ENCODE measurements at places on chromosomes 2 and 18.

DNA sequence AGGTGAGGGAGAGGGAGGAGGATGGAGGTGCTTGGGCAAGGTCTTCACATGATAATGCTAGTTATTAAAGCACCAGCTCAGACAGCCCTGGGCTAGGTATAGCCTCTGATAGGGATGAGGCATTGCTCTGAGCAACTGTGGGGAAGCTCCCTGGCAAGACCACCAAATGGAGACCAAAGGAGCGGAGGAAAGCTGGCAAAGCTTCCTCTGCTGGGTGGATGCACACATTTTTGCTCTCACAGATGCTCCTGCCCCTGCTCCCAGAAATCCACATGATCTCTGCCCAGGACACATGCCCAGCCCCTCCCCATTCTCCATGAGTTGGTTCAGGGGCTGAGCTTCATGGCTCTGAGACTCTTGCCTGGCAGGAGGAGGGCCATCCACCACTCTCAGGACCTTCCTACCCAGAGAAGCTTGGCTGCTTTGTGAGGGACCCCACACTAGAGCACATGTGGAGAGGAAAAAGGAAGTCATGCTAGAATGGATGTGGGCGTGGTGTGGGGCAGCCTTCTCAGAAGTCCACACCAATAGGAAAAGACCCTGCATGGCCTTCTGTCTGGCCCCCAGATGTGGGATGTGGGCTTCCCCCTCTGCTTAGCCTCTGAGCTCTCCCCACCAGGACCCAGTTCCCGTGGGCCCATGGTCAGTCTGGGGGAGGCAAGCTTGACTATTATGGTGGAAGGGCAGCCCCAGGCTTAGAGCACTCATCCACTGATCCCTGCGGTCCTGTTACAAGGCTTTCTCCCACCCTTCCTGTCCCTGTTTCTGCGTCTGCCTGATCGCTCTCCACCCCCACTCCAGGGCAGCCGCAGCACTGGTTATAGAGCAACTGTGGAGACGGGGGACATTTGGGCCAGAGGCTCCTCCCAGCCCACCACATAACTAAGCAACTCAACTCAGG, 10.5 kb upstream of the CYP26B1 start:
- DNase-seq: no peak

- peak; percentile 8 for DNase-seq
These were observed 2.3 kb upstream of the PLEKHH2 start for GRCh38 chr2:43634604-43635306.

GRCh38 chr2:113240915-113241911, 37.5 kb downstream of the PAX8 start:
- DNase-seq: peak; percentile 75

DNA sequence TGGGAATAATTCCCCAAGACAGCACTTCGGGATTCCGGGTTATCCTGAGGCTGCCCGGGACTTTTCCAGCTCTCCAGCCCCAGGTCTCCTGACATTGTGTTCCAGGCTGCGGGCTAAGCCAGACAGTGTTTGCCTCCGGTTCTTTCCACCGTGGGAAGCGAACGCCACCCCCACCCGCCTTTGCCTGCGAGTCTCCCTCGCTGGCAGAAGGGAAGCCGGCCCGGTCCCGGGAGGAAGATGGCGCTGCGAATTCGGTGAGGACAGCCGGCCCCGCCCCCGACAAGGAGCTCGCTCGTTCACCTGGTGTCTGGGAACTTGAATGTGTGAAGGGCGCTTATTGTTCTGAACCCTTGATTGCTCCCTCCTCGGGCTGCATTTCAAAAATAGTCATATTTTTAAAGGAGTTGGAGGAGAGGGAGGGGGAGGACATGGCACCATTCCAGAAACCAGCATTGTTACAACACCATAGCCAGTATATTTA, 2.9 kb downstream of the LRATD1 start:
- DNase-seq: no peak

GRCh38 chr2:180343528-180344345, 336.6 kb upstream of the CWC22 start:
- DNase-seq: no peak

DNA sequence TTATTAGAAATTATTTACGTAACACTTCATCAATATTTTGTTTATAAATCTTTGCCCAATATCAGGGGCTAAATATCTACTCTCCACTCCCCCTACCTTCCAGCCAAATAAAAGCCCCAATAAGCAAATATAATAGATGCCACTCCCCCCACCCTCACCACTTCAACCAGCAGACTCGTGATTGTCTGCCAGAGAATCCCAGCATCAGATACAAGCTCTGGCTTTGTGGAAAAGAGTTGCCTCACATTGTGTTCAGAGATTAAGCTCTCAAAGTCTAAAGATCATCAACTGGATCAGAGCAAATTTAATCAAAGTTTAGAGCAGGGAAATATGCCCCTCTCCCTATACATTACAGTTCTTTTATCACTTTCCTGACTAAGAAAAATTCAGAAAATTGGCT, 39.5 kb downstream of the AOX1 start:
- no peak for DNase-seq

DNA sequence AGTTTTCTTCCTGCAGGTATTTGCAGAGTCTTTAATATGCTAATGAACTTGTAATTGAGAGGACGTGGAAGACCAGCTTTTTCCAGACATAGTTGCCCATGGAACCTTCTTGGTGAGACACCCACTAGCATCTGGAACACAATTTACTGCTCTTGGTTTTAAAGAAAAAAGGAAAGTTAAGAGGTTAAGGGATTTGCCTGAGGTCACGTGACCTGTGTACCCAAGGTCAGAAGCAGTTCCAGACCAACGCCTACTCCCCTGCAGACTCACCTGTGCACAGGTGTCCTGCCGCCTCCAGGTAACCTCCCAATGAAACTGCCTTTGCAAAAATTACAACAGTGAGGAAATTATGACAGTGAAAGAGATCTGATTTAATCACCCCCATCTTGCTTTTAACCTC, 172.7 kb downstream of the ANAPC1 start:
- DNase-seq: no peak

GRCh38 chr2:125445495-125445894, 1210.5 kb upstream of the GYPC start:
- DNase-seq: no peak

DNA sequence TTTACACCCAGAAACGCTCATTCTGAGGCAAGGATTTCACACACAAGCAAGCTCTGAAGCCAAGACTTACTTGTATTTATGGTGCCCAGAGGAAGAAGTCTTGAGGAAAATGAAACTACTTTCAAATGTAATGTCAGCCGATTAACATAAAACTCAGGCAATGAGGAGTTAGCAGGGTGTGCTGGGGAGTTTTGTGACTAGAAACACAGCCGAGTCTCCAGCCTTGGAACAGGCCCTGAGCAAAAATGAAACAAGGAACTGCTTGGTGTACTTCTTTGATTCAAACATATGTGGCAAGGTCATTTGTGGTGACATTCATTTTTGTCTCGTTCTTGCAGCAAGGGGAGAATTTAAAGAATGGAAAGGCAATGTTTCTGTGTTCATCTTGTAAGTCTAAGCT, 4.5 kb downstream of the DYTN start:
- DNase-seq: no peak

- no peak for DNase-seq
These were observed 1870.4 kb upstream of the CELF4 start for GRCh38 chr18:39435996-39436395.

DNA sequence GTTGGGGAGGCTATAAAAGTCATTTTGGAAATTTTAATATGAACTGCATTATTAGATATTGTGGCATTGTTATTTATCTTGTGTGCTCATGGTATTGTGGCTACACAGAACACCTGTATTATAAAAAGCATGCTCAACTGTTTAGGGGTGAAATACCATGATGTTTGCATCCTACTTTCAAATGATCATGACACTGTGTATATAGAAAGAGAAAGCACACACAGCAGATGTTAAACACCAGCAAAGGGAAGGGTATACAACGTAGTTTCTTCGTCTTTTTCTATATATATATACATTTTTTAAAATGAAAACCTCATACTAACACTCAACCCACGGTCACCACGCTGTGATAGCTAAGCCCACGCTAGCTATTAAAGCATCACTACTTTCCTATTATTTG, 27.1 kb downstream of the STARD7 start:
- DNase-seq: no peak

DNA sequence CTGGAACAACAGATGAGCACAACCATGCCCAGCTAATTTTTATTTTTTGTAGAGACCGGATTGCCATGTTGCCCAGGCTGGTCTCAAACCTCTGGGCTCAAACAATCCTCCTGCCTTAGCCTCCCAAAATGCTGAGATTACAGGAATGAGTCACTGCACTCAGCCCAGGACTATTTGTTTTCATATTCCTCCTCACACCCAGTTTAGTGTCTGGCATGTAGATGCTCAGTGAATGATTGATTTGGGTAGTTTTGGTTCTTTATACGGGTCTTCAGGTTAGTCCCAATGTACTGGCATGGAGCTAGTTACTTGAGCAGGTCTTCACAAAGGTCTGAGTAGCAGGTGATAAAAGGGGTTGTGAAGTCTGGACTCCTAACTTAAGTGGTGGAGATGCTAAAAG, 6.2 kb downstream of the EIF2B4 start:
- no peak for DNase-seq

DNA sequence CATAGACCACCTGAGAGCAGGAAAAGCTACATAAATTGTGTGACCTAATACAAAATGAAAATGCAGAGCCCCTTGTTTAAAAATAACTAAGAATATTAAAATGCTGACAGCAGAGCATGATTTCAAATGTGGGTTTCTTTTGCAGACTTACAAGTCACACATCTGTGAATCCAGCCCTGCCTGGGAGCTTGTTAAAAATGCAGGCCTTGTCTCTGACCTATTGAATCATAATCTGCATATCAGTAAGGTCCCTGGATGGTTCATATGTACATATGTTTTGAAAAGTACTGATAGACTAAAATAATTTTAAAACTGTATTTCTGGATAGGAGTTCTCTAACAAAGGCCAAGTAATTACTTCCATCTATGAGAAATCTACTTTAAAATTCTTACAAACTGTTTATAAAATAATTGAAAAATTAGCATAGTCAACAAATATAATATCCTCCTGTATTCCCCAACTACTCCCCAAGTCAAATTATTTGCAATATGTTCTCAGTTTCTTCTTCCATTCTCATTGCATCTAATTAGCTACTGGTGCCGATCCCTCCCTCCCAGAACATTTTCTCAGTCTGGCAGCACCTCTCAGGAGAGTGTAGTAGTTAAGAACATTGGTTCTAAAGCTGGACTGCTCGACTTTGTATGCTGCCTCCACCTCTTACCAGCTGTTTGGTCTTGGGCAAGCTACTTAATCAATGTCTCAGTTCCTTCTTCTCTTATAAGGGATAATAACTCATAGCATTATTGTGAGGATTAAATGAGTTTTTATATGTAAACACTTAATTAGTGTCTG, 1040.4 kb upstream of the CDH2 start:
- no peak for DNase-seq

- DNase-seq: no peak
These were observed 115.1 kb upstream of the GPC1 start for GRCh38 chr2:240320204-240320993.

- DNase-seq: peak; percentile 44
These were observed 36.2 kb downstream of the SPTBN1 start for GRCh38 chr2:54492335-54492734.

- no peak for DNase-seq
These were observed 138.0 kb upstream of the ASB18 start for GRCh38 chr2:236402033-236402790.

Data from HuH-7 (cell line).